ENCODE measurements at places on chromosomes 13 and 19.
A peak's percentile ranks its signal among the peaks of the same experiment; 100 is the strongest.

DNA sequence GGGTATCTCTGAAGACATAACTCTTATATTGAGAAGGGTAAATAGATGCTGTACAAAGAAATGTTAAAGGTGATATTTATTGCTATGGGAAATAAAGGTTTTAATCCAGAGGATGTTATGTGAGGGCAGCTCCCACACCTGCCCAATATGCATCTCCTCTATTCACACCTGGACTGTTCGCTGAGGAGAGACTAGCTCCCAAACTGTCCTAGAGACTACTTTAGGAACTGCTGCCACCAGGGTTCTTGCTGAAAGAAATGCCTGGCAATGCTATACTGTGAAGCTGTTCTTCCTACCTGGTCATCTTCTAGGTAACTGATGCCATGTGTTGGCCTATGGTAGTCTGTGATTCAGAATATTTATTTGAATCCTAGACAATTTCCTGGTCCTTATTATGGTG, 1421.5 kb upstream of the SPRY2 start:
- DNase-seq: no peak

GRCh38 chr13:43472339-43472738, 314.4 kb downstream of the ENOX1 start:
- DNase-seq: no peak

GRCh38 chr13:75417656-75418055, 64.3 kb downstream of the TBC1D4 start:
- DNase-seq: no peak

DNA sequence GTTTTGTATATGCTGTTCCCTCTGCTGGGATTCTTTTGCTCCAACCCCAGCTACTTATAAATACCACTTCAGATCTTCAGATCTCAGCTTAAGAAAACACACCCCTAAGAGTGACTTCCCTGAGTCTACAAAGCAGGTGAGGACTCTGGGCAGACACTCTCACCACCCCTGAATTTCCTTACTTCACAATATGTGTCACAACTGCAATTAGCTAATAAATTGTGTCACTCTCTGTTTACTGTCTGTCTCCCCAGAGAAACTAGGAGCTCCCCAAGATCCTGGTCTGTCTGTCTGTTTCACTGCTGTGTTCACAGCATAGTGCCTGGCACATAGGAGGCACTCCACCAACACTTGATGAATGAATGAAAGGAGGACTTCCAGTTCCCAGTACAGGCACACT, 14.4 kb downstream of the CEBPA start:
- no peak for DNase-seq

GRCh38 chr13:49272296-49272695, 24.6 kb downstream of the CDADC1 start:
- DNase-seq: no peak

- no peak for DNase-seq
These were observed 7.8 kb downstream of the CPB2 start for GRCh38 chr13:46097015-46097414.

- DNase-seq: no peak
These were observed 15.0 kb downstream of the SAFB2 start for GRCh38 chr19:5607318-5608275.

DNA sequence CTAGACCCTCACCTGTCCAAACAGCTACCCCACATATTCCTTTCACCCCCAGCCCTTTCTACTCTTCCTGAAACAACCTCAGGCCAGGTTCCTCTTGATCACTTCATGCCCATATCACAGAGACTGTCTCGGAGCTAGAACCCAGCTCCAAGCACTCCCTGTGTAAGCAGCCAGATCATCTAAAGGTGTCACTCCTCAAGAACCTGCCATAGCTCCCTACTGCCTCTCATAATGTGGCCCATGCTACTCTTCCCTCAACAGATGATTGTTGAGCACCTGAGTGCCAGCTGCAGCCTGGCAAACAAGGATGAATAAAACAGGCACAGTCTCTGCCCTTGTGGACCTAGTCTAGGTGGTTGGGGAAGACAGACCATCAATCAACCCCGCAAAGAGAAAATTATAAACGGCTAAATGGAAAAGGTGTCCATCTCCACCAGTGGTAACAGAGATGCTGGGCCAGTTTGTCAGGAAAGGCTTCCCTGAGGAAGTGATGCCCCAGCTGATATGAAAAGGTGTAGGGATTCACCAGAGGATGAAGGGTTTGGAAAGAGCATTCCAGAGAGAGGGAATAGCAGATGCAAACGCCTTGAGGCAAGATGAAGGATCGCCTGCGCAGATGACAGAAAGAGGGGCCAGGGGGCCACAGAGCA, 8.3 kb downstream of the EPS15L1 start:
- DNase-seq: no peak

- no peak for DNase-seq
These were observed 92.0 kb upstream of the SPATA13 start for GRCh38 chr13:24068472-24068871.

DNA sequence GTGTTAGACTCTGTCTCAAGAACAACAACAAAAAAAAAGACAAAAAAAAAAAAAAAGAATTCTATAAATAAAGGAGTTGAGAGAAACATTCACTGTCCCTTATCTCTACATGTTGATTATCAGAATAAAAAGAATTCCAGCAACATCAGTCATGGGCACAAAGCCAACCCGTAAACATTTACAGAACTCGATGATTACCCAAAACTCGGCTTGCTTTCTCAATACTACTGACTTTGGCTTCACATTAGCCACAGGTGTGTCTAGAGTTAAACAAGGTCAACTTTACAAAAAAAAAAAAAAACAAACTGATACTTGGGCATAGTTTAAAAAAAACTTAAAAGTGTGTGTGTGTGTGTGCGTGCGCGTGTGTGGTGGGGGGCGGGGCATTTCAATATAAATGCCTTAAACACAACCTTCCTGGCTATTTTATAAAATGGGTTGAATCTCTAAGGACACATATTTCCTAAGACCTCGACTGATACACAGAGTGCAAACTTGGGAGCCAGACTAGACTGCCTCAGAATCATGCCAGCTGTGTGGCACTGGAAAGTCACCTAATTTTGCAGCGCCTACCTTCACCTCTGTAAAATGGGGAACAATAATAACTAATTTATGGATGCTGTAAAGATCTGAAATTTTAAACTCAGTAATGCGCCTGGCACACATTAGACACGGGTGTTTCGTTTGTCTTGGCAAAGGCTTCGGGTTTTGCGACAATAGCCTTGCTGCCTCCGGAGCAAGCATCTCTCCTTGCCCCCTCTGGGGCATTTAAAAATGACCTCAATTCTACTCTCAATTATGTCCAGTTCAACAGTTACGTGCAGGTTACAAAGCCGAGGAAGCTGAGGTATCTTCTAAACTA, 922 bp downstream of the EBPL start:
- DNase-seq: peak; percentile 58

DNA sequence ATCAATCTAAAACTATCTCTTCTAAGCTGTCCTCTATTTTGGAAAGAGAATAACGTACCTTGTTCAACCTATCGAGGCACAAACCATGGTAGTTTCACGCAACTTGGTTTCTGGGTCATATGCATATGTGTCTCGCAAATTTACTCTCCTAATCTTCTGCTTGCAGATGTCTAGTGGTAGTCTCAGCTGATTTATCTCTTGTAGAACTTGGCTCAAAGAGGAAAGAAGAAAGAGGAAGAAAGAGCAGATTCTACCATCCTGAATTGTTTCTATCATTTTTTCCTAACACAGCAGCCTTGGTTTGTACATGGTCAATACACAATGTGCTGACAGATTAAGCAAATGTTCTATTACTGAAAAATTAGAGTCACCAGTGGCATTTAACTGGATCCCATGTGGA, 282.3 kb downstream of the SPRY2 start:
- no peak for DNase-seq

DNA sequence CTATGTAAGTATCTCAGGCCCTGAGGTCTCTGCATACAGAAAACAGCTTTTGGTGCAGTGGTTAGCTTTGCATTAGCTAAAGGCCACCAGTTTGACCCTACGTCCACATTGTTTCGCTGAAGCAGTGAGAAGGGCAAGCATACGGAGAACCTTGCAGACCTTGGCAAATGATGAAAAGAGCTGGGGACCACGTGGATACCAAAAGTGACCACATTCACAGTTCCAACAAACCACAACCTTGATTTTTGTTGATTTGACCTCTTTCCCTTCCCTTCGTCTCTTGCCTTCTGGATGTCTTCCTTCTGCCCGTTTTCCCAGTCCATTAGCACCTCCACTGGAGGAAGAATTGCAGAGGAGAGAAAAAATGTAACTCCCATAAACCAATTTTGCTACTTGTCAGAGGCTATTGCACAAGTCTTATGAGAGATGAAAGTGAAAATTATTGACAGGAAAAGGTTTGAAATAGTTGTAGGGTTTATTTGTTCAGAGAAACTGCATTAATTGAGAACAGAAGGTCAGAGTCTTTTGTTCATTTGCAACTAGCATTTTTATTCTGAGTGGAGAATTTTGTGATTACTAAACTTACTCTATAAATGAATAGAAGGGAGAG, 293.9 kb upstream of the HTR2A start:
- DNase-seq: no peak

DNA sequence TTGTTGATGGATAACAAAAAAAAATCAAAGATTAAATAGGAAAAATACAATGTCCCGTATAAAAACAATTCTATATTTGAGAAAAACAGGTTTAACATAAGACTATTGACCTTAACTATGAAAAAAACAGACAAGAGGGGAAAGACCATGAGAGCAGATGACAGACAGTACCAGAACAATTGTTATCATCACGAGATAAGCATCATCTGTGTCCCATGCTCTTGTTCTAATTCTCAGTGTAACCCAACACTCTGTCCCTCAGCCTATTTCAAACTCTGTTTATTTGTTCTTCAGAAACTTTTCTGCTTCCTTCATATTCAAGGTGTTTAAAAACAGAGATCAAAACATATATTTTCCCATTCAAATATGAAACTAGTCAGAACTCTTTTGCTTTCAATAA, 216.4 kb downstream of the PCDH9 start:
- no peak for DNase-seq

DNA sequence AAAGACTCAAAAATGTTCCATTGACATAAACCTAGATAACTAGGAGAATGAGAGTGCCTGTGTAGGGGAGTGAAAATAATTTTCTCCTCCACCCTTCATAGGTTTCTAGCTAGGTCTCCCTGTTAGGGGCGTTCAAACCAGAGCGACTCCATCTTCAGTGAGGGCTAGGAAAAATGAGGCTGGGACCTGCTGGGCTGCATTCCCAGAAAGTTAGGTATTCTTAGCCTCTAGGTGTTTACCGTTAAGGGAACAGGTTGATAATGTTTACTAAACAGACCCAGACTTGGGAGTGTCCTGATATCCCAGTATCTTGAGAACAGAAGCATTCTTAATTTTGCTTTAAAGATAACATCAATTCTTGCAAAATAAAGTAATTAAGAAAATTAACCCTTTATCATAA, 20.1 kb downstream of the PABPC3 start:
- no peak for DNase-seq

DNA sequence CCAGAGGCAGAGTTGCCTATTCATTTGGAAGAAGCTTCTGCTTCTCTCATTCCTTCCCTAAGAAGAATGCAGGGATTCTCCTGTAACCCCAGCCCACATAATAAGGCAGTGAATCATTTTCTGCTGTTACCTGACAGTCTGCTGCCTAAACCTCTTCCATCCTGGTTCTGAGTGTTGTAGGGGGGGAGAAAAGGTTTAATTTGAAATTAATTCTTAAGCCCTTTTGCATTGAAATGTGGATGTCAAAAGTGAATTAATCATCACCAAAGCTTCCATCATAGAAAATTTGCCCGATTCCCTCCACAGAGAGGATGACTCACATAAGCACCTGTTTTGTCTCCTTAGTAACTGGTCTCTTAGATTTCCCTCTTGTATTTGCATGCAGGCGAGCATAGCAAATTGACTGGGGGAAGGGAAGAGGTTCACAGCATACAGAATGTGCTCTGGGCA, 146.7 kb upstream of the FNDC3A start:
- peak; percentile 46 for DNase-seq

DNA sequence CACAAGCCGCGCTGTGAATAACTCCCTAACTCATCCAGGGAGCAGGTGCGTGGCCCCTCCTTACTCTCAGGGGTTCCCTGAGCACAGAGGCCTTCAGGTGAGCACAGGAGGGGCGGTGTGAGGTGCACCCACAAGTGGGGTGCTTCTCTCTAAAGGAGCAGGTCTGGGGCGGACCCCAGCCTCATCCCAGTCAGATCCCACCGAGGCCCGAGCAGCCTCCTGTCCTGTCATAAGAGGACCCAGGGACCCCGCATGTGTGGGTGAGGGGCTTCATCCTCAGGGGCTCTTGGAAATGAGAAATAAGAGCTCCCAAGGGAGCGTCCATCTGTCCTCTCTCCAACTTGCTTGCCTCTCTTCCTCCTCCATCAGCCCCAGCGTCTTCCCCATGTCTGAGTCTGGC, 3.0 kb upstream of the LILRA5 start:
- no peak for DNase-seq

- DNase-seq: no peak
These were observed 33.9 kb upstream of the MIR17HG start for GRCh38 chr13:91313581-91313980.

DNA sequence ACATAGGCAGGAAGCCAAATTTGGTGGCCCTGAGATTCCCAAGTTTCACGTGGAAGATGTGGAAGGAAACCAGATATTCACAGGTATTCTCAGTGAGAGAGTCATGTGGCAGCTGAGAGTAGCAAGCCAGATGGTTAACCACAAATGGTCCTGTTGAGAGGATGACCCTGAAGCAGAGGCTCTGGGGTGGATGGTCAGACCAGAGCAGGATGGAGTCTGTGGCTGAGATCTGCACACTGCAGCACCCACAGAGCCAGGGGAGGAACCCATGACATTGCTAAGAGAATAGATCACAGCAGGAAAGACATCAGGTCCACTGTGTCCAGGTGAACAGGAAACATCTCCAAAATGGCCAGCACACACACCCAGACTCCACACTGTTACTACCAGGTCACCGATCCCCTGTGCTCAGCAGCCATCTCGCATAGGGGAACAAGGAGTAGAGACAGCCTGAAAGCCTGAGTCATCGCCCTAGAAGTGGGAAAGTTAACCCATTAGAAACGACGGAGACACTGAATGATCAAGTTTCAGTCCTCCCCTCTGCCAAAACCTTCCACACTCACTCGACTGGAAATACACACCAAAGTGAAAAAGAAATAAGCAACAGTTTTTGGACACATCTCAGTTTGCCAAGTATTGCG, 160.0 kb downstream of the RBM26 start:
- DNase-seq: no peak

- no peak for DNase-seq
These were observed 33.2 kb downstream of the ZNF473 start for GRCh38 chr19:50059045-50059444.

DNA sequence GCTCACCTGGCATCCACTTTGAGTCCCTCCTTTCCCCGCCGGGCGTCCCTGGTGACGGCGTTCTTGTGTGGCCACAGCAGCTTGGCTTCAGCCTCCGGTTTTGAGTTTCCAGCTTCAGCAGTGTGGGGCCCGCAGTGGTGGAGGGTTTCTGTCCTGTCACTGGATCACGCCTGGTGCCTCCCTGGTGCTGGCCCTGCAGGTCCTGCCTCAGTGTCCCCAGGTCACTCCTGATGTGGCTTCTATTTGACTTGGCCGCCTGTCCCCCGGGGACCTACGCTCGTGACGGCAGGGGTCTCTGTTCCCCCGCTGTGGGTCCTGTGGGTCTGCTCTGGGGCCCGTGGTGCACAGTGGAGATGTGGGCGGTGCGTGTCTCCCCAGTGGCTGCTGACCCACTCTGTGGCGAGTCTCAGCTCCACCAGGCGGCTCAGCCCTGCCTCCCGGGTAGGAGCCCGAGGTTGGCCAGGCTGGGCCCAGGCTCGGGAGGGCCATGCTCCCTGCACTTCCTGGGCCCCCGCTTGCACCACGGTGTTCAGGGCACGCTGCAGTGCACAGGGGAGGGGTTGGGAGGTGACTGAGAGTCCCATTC, 1.9 kb downstream of the ATP4B start:
- DNase-seq: no peak
